CD4-positive, alpha-beta T cell treated with Interleukin-2 at 100 ng/mL for 4 hours (primary cell): ENCODE measurements at places on chromosomes 11 and 22.

DNA sequence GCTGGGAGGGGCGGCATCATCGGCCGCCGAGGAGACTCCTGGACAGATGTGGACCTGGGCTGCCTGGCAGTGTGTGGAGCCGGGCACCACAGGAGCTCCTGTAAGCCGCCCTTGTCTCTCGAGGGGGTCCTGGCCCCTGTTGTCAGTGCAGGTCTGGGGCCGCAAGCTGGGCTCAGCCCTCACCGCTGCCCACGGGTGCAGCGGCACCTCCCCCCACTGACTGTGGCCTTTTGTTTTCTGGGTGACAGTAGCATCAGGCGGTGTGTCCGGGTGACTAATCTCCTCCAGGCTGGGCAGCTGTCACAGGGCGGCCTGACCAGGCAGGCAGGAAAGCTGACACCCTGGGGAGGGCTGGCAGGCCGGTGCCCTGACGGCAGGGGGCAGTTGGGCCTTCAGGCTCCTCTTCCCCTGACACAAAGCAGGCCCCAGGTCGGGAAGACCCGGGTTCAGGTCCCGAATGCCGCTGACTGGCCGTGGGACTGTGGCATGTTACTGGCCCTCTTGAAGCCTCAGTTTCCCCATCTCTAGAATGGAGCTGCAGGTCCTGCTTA, 16.3 kb downstream of the DGKZ start:
- no peak for DNase-seq

DNA sequence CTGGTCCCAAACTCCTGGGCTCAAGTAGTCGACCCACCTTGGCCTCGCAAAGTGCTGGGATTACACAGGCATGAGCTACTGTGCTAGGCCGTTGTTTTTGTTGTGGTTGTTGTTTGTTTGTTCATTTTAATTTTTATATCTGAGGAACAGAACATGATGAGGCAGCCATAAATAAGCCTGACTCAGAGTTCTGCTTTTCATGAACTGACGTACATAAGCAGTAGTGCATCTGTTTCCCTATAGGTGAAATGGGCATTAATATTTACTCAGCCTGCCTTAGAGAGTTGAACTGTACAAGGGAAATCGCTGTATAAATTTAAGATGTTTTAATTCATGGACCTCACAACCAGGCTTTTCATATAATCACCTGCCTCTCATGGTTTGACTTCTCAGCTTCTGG, 80.5 kb downstream of the PDHX start:
- DNase-seq = no peak

DNA sequence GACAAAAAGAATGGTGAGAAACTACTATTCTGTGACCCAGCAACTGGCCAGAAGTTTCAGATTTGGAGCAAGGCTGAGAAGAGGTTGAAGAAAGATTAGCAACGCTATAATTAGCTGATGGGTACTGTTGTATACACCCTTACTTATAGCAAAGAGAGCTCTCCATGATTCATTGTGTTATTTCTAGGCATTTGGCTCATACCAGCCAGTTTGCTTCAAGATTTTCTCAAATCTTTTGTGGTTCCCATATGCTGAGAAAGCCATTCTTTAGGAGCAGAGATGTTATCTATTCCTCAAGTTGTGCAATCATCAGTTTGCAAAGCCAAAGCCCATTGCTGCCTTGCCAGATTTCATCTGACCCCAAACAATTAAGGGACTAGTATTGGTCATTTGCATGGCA, 179.4 kb downstream of the ETS1 start:
- no peak for DNase-seq

- DNase-seq = no peak
Observed at GRCh38 chr11:85848006-85848405, 7.2 kb upstream of the CCDC83 start.

- no peak for DNase-seq
Observed at GRCh38 chr11:13065200-13065787, 56.2 kb downstream of the RASSF10 start.

DNA sequence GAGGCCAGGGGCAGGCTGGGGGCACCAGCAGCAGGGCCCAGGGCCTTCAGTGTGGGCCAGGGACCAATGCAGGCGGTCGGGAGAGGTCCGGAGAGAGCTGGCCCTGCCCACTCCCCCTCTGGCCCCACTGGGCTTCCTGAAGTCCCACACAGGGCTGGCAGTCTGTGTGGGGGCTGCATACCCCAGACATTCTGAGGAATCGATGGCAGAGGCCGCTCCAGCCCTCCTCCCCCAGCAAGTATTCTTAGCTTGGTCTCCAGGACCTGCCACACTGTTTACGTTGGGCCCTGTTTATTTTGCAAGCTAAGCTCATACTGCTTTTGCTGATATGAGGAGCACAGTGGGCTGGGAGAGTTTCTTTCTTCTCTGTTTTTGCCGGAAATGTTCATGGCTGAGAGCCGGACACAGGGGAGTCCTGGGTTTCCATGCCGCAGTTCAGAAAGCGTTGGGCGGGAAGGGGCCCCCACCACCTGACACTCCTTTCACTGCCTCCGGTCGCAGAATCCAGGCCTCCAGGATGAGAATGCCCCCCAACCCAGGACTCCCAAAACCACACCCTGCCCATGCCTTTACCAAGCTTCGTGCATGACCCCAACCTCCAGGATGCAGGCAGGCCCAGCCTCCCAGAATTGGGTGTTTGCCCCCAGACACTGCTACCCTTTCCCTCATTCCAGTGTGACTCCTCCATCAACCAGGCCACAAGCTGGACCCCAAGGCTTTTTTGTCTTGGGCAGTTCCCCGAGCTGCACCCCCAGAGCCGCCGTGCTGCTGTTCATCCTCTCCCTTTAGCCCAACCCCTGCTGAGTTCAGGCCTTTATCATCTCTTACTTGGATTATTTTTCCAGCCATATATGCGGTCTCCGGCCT, 81.8 kb upstream of the KCNQ1OT1 start:
- DNase-seq = no peak

GRCh38 chr11:106913141-106913540, 105.1 kb downstream of the GUCY1A2 start:
- no peak for DNase-seq

DNA sequence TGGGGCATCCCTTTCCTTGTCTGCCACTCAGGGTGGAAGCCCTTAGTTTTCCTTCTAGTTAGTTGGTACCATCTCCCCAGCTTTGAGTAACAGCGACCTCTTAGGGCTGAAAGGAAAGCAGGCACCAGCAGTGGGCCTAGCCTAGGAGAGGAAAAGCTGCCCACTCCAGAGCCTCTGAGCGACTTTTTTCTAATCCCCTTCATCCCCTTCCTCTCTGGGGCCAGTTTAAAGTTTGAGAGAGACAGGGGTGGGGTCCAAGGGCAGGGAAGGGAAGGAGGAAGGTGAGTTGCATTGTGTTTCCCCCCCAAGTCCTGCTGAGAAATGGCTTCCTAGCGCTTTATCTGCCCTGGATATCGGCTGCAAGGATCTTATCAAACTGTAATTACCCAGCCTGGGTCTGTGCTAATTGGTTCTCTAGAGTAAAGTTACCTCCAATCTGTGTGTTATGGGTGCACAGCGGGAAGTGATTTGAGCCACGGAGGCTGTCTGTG, 573.9 kb upstream of the CADM1 start:
- no peak for DNase-seq

- DNase-seq = no peak
Observed at GRCh38 chr11:36449561-36450096, 60.4 kb downstream of the TRAF6 start.

DNA sequence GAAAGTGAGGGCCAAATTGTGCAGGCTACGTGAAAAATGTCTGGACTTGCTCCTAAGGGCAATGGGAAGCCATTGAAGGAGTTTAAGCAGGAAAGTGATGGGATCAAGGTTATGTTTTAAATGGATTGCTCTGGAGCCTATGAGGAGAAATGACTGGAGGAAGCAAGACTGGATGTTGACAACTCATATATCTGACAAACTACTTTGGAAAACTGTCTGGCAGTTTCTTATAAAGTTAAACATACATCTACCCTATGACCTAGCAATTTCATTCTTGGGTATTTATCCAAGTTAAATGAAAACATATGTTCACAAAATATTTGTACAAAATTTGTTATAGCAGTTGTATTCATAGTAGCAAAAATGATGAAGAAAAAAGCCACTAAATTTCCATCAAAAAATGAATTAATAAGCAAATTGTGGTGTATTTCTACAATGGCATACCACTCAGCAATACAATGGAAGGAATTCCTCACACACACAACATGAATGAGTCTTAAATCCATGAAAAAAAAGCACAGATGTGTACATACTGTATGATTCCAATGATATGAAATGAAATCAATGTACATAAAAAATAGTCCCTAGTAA, 24.1 kb downstream of the FZD4 start:
- no peak for DNase-seq

DNA sequence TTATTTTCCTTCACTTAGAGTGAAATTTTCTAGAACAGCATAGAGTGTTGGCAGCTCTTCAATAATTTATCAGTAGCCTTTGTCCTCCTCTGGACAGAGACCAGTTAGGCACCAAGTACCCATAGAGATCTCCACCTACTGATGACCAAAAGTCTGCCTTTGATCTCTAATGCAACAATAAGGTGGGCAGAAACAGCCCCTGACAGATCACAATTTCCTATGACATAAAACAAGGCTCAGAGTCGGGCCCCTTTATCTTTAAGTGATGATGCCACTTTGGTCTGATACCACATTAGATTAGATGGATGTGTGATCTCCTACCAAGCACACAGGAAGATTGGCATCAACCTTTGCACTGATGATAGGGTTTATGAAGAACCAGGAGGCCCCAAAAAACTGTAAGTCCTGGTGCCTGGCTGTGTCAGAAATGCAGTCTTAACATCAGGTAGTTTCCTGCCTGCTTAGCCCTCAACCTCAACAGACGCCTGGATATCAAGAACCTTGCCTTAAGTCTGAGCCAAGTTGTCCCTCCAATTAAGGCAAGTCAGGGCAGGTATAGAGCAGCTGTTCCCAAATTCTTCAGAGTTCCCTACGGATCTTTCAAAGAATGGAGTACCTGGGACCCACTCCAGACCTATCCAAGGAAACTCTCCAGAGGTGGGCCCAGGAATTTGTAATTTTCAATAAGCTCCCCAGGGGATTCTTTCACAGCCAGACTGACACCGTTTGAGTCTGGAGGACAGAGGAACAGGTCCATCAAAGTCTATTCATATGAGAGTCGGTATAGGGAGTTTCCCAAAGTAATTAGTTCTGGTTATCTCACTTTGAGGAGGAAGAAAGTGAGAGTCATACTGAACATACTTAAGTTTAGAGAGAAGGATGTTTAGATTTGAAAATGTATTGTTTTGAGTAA, 30.6 kb upstream of the TMPRSS4 start:
- peak; percentile 80 for DNase-seq

DNA sequence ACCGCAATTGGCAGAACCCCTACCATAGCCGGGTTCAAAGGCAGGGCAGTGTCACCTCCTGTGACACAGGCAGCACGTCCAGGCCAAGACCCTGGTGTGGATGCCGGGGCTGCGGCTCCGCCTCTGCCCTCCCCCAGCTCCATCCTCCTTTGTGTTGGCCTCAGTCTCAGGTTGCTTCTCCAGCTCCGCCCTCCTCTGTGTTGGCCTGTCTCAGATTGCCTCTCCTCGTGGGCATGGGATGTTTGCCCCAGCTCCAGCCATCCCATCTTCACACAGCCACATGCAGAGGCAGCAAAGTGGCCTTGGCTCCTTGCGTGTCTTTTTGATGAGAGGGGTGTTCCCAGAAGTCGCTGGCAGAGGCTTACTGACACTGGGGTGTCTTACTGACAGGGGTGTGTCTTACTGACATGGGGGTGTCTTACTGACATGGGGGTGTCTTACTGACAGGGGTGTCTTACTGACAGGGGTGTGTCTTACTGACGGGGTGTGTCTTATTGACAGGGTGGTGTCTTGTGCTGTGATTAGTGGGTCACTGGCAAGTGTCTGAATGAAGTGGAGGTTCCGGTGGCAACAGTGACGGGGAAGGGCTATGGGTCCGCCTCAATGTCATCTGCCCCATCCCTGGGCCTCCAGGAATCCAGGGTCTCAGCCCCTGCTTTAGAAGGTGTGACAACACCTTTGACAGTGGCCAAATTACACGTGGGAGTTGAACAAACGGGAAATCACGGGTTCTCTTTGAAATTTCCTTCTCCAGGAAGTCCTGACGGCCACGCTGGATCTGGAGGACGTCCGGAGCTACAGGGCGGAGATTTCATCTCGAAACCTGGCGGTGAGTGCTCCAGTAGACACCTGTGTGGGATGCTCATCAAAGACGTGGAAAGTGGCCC, 24.9 kb downstream of the NADSYN1 start:
- no peak for DNase-seq

DNA sequence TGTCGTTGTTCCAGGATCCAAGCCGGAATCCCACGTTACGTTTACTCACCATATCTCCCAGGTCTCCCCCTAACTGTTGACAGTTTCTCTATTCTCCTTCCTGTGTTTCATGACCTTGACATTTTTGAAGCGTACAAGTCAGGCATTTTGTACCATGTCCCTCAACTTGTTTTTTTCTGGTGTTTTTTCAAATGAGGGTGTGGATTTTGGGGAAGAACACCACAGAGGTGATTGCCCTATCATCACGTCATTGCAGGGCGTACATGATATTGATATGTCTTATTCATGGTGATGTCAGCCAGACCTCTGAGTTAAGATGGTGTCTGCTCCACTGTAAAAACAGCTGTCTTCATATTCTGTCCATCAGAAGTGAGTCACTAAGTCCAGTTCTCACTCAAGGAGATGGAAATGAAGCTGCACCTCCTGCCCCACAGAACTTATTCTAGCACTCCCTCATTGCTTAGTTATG, 28.3 kb upstream of the SOX10 start:
- DNase-seq = no peak

- no peak for DNase-seq
Observed at GRCh38 chr11:122820158-122820557, 18.1 kb upstream of the CRTAM start.

- no peak for DNase-seq
Observed at GRCh38 chr11:71158936-71159335, 93.4 kb downstream of the SHANK2 start.

- no peak for DNase-seq
Observed at GRCh38 chr11:116989184-116989583, 109.0 kb downstream of the SIK3 start.
